Jurkat, Clone E6-1 (cell line): ENCODE measurements at places on chromosomes 7 and 10.

DNA sequence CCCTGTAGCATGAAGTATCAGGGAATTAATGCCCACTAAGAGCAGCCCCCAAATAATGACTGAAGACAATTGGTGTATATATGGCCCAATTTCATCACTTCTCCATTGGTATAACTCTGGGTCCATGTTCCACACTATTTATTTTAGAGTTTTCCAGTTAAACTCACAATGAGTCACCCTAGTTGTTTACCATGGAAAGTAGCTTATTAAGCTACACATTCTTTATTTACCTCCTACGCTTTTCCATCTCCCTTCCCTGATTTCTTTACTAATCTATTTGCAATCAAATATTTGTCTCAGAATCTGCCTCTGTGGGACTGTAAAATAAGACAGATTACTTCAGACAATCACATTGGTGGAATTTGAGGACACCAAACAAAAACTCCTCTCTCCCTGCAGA lies 655.6 kb downstream of the SORCS1 start:
- no peak for DNase-seq

GRCh38 chr7:144957998-144958397 lies 122.1 kb upstream of the TPK1 start:
- no peak for DNase-seq

- DNase-seq: no peak
Measured at GRCh38 chr7:6575281-6576023, 1.8 kb upstream of the ZDHHC4 start.

GRCh38 chr10:89163265-89163995 lies 43.7 kb downstream of the CH25H start:
- no peak for DNase-seq

GRCh38 chr7:134836447-134836846 lies 57.0 kb downstream of the CALD1 start:
- DNase-seq: no peak

- peak; percentile 96 for DNase-seq
Measured at GRCh38 chr10:124648738-124649137, 95.4 kb downstream of the FAM53B start.
